GM20000 (cell line): ENCODE measurements at places on chromosomes 4 and X.

DNA sequence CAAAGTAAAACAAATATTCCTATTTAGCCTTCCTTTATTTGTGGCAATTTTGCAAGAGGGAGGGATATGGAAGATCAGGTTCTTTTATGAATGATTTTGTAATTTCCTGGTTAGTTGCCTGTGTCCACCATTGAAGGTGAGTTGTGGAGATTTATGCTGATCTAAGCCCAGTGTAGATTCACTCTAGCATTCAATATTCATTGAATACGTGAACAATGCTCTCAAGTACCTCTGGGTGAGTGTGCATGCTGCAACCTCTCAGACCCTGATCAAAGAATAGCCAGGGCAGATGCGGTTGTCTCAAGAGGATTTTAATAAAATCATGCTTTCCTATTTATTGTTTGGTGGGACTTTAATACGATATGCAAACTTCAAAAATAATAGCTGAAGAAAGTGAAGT lies 628.4 kb downstream of the SPRY1 start:
- no peak for DNase-seq

DNA sequence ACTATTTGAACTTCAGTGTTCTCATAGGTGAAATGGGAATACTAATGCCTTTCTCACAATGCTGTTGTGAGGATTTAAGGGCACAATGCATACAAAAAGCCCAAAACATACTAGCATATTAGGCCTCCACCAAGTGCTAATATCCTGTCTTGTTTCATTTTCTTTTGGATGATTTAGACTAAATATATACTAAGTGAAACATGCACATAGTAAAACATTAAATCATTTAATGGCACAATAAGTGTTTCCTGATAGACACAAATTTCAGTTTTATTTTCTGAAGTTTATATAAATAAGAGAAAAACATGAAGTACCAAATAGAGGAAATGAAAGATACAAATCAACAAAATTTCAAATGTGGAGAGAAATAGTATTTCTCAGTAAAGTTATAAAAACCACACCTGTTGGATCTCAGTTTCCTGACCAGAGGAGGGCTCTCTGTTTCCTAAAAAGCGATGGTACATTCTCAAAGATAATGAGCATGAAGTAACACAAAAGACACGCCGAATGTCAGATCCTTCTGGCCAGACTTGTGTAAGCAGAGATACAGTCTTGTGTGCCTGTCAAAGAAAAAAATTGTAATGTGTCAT lies 25.1 kb downstream of the DDX60 start:
- DNase-seq: no peak

- no peak for DNase-seq
Measured at GRCh38 chrX:97639526-97639925, 755.8 kb downstream of the RPA4 start.

DNA sequence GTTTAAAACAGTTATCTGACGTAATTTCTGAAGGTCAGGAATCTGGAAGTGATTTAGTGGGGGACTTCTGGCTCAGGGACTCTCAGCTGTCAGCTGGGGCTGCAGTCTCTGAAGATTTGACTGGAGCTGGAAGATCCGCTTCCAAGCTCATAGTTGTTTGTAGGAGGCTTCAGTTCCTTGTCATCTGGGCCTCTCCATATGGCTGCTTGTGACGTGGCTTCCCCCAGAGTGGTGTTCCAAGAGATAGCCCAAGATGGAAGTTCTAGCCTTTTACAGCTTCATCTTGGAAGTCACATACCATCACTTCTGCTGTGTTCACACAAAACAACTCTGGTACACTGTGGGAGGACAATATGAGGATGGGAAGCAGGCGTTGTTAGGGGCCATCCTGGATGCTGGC lies 2.1 kb downstream of the MPC1L start:
- no peak for DNase-seq

- no peak for DNase-seq
Measured at GRCh38 chrX:119871245-119871598, 311 bp downstream of the RNF113A start.

- no peak for DNase-seq
Measured at GRCh38 chr4:57020467-57021101, 41.9 kb downstream of the POLR2B start.

- DNase-seq: no peak
Measured at GRCh38 chr4:20351360-20352162, 99.9 kb downstream of the SLIT2 start.

- no peak for DNase-seq
Measured at GRCh38 chrX:38987198-38987651, 186.0 kb downstream of the MID1IP1 start.

GRCh38 chr4:148118179-148118578 lies 324.0 kb downstream of the NR3C2 start:
- no peak for DNase-seq

GRCh38 chr4:66959207-66959606 lies 586.1 kb downstream of the CENPC start:
- no peak for DNase-seq

DNA sequence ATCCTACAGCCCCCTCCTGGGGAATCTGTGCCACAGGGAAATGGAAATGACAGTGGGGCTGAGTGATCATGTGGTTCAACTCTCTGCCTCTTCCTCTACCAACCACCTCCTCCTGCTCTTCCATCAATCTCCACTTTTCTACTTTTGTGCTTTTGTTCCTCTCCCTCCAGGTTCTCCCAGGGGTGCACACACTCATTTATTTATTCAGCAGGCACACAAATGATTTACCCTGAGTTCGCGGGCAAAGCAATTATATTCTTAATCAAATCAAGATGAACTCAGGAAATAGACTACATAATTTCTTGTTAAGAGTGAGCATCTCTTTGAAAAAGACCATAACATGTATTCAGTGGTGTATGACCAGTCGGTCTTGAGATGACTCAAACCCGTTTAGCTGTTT lies 69.2 kb downstream of the VCX3A start:
- DNase-seq: no peak

DNA sequence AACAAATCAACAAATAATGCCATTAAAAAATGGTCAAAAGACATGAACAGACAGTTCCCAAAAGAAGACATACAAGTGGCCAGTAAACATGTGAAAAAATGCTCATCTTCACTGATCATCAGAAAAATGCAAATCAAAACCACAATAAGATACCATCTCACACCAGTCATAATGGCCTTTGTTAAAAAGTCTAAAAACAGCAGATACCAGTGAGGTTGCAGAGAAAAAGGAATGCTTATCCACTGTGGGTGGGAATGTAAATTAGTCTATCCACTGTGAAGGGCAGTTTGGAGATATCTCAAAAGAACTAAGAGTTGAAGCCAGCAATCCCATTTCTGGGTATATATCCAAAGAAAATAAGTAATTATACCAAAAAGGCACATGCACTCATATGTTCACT lies 668.1 kb upstream of the CPEB2 start:
- no peak for DNase-seq

- DNase-seq: no peak
Measured at GRCh38 chr4:141028024-141028529, 105.2 kb downstream of the RNF150 start.

GRCh38 chrX:41556958-41557357 lies 109.8 kb downstream of the NYX start:
- DNase-seq: no peak

DNA sequence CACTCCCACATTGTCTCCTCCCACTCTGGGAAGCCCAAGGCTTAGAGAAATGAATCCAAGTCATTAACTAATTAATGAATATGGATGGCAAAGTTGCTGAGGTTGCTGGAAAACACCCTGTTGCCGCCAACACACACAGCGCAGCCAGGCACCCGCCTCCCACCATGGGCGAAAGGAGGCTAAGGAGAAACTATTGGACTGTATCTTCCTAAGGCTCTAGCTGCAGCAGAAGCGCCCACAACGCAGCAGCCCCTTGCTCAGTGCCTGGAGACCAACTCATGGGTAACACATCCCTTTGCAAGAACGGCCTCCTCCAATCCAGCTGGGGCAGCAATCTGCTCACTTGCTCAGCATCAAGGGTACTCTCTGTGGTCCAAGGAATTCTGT lies 34.2 kb downstream of the TSC22D3 start:
- DNase-seq: no peak

DNA sequence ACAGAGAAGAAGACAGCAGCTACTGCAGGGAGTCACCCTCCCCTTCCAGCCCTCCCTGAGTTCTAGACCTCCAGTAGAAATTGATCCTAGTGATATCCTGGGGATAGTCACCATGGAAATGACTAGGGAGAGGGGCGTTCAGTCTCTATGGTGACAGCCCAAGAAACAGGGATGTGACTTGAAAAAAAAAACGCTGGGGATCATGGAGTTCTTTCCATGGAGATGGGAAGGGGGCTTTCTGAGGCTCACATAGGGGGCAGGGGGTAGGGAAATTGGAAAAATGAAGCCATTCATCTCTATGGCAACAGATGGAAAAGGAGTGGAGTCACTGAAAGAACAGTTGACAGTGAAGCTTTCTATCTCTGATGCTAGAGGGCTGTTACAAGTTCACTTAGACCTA lies 28.0 kb upstream of the IGBP1 start:
- no peak for DNase-seq

DNA sequence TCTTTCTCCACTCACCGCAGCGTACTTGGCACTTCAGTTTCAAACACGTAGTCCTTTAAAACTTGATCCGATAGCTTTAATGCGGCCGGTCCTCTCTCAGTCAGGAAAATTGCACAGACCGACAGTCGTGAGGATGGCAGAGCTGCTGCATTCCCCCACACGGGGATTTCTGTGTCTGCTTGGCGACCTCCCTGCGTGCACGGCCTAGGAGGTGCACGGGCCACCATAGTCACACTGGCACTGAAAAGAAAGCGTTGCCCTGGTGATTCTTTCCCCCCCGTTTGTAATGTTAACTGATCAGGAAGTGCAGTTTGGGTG lies 10.3 kb downstream of the AKAP17A start:
- DNase-seq: no peak

GRCh38 chrX:102739657-102740056 lies 19.1 kb downstream of the GPRASP3 start:
- no peak for DNase-seq

- peak; percentile 83 for DNase-seq
Measured at GRCh38 chr4:151407466-151408379, 1.3 kb upstream of the FHIP1A start.

GRCh38 chr4:154739111-154739510 lies 4.7 kb upstream of the LRAT start:
- no peak for DNase-seq

DNA sequence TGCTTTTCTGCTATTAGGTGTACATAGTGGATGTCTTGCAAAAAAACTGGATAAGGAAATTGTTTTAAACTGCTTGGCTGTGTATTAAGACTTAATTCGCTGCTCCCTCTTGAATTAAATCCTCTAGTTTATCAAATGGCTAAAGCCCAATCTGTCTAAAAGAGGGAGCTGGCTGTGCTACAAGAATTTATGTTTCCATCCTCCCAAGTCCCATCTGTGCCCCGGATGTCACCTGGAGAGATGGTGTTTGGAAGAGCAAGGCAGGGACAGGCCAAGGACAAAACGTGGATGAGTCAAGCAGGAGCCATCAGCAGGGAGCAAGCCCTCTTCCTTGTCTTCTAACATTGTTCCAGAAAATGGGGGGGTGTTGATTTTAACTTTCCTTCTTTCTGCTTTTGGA lies 171.3 kb upstream of the LCORL start:
- DNase-seq: no peak

- DNase-seq: no peak
Measured at GRCh38 chr4:75340561-75340960, 173.6 kb downstream of the RCHY1 start.

GRCh38 chr4:32789026-32789608 lies 2068.9 kb downstream of the PCDH7 start:
- no peak for DNase-seq

- DNase-seq: no peak
Measured at GRCh38 chrX:17495052-17495451, 120.1 kb downstream of the NHS start.
